Epithelial cell of prostate (primary cell): ENCODE measurements at places on chromosomes 3 and 15.

GRCh38 chr3:61181874-61182273 is 69.4 kb downstream of the FHIT start:
- peak; percentile 58 for DNase-seq

DNA sequence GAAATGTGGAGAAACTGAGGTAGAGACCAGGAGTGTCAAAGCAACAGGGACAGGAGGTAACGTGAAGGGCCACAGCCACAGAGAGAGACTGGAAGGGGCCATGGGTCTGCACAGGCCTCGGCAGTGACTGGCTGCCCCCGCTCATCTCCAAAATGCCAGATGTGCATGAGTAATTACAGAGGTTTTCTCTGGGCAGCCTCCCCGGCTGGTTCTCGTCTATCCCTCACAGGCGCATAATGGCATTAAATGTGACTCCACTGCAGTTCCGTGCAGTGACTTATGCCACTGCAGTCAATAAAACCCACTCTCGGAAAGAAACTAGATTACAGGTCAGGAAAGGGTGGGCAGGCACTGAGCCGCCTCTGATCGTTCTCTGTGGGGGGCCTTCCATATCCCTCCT is 74.7 kb downstream of the WDR76 start:
- no peak for DNase-seq

- no peak for DNase-seq
Measured at GRCh38 chr3:58308728-58309127, 2.4 kb downstream of the HTD2 start.

DNA sequence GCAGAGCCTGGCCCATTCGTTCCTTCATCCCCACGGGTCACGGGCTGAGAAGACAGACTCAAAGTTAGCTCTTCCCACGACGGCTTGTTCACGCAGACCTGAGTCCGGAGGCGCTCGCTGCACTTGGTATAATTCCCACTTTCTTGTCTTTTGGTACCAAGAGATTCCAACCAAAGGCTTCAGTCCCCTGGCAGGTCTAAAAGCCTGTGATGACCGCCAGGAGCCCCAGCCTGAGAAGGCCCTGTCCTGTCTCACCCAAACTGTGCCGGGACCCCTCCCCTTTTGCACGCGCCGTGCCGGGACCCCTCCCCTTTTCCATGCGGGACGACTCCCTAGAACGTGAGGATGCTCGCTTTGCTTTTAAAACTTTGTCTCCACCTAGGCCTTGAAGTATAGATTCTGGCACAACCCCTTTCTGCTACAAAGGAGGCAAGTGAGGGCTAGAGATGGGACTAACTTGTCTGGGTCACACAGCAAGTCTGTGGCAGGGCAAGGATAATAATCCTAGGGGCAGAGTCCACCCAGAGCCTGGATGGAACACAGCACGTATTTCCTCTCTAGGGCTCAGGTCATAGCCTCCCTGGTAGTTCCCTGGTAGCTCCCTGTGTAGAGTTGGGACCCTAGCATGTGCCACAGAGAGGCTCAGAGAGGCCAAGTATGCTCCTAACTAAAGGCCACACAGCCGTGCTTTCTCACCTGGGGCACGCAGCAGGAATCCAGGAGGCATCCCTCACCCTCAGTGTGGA is 211.3 kb downstream of the XXYLT1 start:
- DNase-seq = no peak

- no peak for DNase-seq
Measured at GRCh38 chr3:70840106-70840870, 527.9 kb upstream of the MDFIC2 start.

- DNase-seq = no peak
Measured at GRCh38 chr3:64773137-64773536, 85.3 kb upstream of the ADAMTS9 start.
